NCI-H1417 (cell line): ENCODE measurements at places on chromosomes 3 and 15.

- DNase-seq: no peak
Observed at GRCh38 chr15:54941417-54941816, 255.3 kb downstream of the RSL24D1 start.

GRCh38 chr15:63517202-63517601 is 12.8 kb downstream of the USP3 start:
- no peak for DNase-seq

GRCh38 chr3:27213450-27213849 is 155.7 kb downstream of the NEK10 start:
- no peak for DNase-seq

GRCh38 chr3:59899061-59899460 is 849.2 kb upstream of the CFAP20DC start:
- no peak for DNase-seq

- DNase-seq: no peak
Observed at GRCh38 chr15:31381801-31382712, 55.4 kb downstream of the KLF13 start.

DNA sequence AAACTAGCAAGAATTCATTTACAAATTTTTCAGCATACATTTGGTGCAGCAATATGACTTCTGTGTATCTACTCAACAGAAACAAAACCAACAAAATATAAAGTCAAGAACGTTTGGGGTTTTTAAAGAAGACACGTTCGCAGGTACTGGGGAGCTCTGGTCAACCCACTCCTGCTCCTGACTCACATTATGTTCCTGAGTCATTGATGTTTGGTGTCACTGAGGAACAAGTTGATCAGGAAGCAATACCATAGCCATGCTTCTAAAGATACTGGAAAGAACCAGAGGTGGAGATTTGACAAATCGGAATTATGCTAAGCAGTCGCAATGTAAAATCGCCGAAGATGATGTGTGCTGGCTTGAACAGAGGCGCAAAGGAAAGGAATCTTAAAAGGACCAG is 22.0 kb downstream of the SLC4A7 start:
- DNase-seq: no peak

- no peak for DNase-seq
Observed at GRCh38 chr3:152331018-152331541, 62.4 kb downstream of the MBNL1 start.

GRCh38 chr3:121871430-121871829 is 22.8 kb upstream of the SLC15A2 start:
- no peak for DNase-seq

DNA sequence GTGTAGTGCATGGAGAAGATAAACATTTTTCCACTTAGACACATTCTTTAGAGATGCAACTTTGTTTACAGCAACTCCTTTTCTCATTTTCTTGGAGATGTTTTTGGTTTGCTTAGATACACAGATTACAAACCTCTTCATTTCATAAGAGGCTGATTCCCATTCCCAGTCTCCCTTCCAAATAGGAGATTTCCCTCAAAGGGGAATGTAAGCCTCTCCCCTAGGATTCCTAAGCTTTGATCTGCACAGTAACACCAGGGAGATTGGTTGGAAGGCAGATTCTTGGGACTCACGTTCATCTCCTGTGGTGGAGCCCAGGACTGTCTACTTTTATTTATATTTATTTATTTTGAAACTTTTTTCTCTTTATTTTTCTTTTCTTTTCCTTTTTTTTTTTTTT is 63.2 kb downstream of the MCTP2 start:
- no peak for DNase-seq

DNA sequence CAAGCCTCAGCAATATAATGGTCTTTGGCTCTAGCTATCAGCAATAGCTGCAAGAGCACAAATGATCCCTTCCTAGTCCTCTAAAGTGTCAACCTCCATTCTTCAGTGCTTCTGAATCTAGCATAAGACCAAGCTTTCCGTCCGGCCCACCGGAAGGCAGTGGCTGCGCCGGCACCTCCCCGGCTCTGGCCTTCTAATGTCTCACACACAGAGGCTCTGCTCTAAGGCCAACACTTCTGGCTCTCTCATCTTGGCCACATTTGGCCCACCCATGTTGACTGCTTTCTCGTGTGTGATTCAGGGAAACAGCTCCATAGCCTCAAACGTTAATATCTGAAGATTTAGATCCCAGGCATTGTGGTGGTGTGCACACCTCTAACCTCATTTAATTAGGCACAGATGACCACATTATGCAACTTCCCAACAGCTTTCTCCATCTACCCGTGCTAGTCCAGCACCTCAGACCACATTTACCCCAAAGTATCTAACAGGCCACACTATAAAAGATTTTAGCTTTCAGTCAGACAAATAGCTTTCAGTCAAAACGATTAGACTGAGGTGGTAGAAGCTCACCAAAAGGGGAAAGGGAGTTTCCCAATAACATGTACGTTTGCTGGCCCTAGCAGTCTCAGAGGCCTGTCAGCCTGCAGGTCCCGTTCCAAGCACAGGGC is 19.3 kb downstream of the SLC51A start:
- DNase-seq: no peak
